Renal cortical epithelial cell (primary cell): ENCODE measurements at places on chromosomes 3 and 15.
A peak's percentile ranks its signal among the peaks of the same experiment; 100 is the strongest.

- DNase-seq = peak; percentile 72
Measured at GRCh38 chr15:45162771-45163507, 24.8 kb downstream of the SHF start.

GRCh38 chr15:93366387-93367100, 277.5 kb upstream of the RGMA start:
- no peak for DNase-seq

DNA sequence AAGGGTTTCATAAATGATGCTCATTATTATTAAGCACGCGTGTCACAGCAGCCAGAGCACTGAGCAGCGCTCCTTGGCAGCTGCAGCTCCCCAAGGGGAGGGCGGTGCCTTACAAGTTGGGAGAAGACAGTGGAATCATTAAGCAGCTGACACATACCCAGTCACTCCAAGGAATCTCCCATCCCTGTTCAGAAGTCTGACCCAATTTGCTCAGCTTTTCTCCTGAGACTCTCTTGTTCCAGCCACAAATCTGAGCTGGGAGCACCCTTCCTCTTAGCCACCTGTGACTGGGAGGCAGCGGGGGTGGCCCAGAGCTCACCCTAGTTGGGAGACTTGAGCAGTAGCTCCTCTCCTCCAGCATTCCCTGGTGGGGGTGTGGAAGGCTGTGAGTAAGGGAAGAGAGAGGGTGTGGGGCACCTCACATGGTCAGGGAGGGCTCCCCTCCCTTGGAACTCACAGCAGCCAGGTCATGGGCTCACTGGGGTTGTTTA, 64.3 kb downstream of the DUT start:
- DNase-seq = no peak

DNA sequence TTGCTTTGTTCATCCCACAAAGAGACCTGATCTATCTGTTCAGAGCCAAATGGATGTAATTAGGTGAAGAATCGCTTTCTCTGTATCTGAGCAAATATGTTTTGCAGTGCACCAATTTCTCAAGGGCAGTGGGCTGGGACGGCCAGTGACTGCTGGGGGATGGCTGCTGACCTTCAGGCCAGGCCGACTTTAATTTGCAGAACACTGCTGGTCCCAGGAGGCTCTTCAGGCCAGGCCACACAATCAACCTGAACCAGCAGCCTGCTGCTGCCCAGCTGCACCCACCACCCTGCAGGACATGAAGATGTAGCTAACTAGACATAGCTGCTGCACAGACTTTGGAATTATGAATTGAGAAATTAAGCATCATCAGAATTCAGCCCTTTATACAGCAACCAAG, 194.4 kb upstream of the ONECUT1 start:
- DNase-seq = no peak

DNA sequence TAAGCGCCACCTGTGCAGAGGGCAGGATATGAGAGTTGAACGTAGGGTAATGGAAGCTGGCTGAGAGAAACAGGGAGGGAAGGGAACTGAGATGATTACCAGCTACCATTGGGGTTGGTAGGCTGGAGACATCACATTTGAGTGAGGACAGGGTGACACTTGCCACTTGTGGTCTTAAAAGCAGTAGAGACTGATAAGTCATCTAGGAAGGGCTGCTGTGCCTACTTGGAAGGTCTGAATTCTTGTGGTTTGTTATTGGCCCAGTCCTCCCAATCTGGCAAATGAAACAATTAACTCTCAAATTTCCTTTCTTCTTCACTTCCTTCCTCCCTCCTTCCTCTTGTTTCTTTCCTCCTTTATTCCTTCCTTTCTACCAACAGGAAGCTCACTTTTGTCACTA, 46.8 kb downstream of the COL6A5 start:
- DNase-seq = no peak

- DNase-seq = peak; percentile 17
Measured at GRCh38 chr3:40720863-40721262, 196.1 kb downstream of the ZNF621 start.

DNA sequence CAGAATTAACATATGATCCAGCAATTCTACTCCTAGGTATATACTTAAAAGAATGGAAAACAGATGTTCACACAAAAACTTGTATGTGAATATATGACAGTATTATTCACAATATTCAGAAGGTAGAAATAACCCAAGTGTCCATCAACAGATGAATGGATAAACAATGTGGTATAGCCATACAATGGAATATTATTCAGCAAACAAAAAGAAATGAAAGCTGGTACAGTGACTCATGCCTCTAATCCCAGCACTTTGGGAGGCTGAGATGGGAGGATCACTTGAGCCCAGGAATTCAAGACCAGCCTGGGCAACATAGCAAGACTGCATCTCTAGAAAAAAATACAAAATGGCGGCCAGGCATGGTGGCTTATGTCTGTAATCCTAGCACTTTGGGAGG, 129.4 kb downstream of the RBPMS2 start:
- no peak for DNase-seq

DNA sequence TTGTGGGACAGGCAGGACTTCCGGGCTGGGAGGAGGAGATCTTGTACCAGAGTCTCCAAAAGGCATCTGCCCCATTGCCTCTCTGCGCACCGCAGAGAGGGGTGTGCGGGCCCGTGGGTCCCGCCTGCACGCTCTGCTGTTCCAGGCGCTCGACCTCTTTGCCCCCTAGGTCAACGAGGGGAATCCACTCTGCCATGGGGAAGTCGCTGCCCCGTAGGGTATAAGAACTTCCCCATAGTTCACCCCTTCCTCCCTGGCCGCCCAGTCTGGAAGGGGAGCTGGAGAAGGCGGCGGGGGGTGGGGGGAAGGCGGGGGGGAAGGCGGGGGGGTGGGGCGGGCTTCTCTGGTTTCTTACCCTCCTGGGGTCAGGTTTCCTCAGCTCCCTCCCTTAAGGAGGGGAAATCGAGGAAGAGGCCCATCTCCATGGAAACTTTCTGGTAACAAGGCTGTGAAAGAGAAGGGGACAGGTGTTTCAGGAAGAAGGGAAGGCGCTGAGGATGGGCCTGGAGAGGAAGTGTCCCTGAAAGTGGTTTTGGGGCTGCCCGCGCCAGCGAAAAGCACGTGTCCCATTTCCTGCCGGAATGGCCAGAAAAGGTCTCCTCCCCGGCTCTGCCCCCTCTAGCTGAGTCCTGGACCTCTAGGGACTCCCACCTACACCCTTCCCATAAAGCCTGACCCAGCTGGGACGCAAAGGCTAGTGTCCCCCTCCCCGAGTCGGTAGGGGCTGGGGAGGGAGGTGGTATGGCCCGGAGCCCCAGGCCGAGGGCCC, 27.5 kb downstream of the NR1I2 start:
- DNase-seq = no peak

- no peak for DNase-seq
Measured at GRCh38 chr15:88803241-88803919, at the start of gene ACAN. ACAN (plus strand) TSS chr15:88803436; CDS start chr15:88836207, 32,771 bp downstream.
